ENCODE measurements at places on chromosomes 16 and 17.
A peak's percentile ranks its signal among the peaks of the same experiment; 100 is the strongest.

DNA sequence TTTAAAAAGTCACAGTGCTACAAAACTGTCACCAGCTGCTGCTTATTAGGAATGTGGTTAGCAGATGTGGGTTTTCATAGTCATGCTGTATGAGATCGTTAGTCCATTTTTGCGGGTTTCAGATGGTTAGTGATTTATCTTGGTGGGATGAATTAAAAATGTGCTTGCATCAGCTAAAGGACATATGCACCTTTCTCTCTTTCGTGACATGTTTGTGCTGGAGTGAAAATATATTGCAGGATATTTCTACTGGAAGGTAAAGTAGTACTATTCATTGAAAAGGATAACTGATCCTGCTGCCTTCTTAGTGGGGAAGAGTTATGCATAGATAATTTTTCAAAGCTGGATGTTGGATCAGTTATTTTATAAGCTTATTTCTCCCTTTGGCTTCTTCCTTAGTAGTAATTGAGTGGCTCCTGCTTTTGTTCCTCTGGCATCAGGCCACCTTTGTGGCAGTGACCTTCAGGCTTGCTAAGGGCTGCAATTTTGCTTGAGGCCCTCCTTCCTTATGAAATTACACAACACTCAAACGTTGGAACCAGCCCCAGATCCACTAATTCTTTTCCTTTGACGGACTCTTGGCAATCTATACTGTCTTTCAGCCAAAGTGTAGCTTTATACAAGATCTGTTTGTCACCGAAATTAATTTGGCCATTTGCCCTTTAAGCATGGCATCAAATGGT lies 7.5 kb upstream of the SNTB2 start:
- peak; percentile 65 for DNase-seq

DNA sequence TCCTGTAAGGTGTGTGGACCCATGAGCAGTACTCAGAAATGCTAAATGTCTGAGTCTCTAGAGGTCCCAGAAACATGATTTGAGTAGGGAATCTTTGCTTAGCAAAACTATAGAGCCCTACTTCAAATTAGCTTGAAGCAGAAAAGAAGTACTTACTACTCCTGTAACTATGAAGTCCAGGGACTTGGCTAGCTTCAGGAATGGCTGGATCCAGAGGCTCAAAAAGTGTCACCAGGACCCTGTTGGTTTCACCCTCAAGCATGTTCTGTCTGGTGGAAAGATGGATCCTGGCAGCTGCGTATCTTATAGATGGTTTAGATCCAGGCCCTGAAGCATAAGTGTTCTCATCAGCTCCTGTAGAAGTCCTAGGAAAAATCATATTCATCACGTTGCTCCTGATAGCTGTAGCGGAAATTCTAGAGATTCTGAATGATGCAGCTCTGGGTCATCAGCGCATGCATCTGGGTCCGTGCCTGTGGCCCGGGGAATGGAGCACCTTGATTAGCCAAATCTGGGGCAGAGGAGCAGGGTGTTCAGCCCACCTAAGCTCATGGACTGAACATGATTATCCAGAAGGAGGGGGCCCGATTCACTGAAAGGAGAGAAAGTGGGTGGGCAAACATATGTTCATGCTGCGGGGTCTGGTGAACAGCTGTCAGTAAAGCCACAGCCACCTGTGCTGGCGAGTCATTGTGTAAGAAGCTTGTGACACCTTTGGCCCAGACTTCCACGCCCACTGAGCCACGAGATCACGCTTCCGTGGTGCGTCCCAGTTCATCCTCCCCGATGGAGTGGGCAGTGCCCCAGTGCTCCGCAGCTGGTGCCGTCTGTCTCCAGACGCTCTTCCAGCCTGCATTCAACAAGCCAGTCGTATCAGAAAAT lies 260.6 kb downstream of the CPPED1 start:
- no peak for DNase-seq

DNA sequence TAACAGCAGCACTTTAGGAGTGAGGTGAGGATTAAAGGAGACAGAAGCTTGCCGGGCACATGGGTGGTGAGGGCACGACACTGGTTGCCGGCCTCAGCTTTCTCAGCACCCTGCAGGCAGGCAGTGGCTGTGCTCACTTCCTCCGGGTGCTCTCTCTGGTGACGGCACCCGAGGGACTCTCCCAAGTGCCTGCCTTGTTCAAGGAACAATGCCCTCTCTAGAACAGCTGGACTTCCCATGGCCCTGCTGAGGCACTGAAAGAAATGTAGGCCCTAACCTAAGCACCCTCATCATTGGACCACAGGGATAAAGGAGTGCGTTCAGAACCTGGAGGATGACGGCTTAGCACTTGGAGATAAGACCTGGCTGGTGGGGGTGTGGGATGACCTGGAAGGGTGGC lies 72.7 kb downstream of the N4BP1 start:
- DNase-seq, result no peak

DNA sequence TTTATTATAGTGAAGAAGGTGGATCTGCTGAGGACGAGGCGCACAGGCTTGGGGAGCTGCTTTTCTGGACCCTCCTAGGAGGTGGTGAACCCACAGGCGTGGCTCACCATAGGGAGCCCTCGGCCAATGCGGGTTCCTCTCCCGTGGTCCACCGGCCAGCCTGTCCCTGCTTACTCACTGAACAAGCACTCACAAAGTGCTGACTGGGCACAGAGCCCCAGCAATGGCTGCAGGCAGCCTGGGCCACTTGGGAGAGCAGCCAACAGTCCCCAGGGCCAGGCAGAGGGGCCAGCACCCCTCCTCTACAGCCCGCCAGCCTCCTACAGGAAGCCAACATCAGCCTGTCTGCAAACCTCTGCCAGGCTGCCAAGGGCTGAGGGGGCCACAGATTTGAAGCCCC lies 19.1 kb upstream of the NCBP3 start:
- peak; percentile 52 for DNase-seq

GRCh38 chr17:72657467-72658317 lies 434.8 kb downstream of the SLC39A11 start:
- DNase-seq, result no peak

DNA sequence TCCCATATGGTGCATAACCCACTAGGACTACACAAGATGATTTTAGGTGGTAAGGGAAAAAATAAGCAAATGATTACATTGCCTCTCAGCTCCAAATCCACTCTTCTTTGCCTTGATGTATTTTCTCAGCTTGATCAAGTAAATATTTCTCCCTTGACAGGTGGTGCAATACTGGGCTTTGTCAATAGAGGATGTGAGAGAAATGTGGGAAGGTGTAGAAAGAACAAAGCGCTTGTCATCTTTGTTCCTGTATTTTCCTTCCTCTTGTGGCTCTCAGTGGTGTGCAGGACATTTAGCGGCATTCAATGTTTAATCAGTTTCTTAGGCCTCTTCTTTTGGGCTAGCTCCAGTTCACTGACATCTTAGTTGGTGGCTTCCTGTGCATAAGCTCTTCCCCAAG lies 1165.8 kb upstream of the GOT2 start:
- DNase-seq, result no peak

- no peak for DNase-seq
Measured at GRCh38 chr16:23987443-23987842, 151.7 kb downstream of the PRKCB start.

DNA sequence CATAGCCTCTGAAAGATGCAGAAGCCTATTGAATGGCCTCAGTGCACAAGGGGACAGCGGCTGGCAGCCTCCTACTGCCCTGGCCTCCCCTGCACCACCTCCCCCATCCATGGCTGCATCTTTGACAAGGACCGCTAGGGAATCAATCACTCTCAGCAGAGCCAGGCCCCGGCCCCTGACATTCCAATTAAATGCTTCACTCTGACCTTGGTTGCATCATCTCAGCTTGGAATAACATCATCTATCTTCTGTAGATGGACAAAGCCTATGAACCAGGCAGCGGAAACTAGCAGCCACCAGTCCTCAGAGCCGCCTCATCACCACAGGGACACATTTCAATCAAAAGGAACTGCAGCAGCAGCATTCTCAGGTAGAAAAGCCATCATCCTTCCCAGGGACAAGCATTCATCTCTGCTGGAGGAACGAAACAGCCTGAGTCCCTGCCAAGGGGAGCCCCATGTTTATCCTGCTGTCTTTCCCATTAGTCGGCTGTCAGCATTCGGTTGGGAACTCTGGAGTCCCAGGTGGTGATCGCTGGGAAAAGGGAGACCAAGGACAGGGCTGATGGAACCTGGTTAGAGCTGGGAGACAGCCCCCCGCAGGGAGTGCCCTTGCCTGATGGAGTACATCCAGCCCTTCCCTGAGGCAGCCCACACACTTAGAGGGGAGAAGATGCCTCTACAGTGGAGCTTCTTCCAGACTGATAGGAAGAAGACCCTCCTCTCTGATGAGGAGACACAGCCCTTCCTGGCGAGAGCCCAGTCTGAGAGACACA lies 11.5 kb upstream of the TMEM132E start:
- DNase-seq, result no peak

DNA sequence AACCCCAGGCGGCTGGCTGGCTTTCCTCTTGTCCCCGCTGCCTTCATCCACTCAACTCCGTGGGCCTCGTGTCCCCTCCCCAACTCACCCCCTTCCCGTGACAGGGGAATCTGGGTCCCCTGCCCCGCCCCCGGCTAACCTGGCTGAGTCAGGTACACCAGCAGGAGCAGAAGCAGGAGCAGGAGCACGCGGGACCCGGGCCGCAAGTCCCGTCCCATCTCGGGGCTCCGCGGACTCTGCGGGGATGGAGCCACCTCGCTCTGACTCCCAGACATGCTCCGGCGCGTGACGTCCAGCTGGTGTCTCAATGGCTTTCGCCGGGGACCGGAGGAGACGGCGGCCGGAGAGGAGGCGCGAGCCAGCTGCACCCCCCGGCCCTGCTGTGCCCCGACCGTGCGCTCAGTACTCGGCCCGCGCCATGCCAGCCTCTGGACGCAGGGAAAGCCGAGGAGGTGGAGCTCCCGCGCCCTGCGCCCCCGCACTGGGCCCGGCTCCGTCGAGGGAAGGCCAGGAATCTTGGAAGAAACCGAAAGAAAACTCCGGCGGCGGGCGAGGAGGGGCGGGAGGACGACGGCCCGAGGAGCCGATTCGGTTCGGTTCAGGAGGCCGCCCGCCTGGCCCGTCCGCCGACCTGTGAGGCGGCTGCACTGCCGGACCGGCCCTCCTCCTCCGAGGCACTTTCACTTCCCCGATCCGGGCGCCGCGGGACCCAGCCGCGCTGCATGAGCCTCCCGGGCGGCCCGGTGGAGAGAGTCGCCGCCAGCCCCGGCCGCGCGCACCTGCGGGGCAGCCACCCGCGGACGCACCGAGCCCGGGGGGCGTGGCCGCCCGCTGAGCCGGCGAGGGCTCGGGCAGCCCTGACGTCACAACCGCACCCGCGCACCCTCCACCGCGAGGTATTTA lies at the start of the genes CXCL16 and ZMYND15:
CXCL16 (minus strand) TSS at position 807 of the 903 bp plus-strand sequence; CDS start at position 218, 589 bp downstream.
ZMYND15 (plus strand) TSS at position 712 of the 903 bp plus-strand sequence. CDS start 716 bp downstream, outside the sequence.
- no peak for DNase-seq

DNA sequence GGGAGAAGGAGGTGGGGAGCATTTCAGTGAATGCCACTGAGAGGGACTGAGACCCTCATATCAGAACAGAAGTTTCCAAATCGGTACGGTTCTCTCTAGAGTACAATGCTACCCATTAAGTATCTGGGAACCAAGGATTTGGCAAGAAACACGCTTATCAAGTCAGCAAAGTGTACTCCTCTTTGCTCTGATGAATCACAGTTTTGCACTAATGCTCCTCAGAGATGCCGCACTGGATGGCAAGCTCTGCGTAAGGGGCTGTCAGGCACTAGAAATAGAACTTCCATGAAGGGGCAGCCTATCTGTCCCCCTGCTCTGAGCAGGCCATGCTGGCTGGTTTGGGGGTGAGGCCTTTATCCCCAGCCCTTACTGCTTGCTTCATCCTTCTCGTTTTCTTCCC lies 4.8 kb upstream of the ABCC12 start:
- DNase-seq, result no peak

DNA sequence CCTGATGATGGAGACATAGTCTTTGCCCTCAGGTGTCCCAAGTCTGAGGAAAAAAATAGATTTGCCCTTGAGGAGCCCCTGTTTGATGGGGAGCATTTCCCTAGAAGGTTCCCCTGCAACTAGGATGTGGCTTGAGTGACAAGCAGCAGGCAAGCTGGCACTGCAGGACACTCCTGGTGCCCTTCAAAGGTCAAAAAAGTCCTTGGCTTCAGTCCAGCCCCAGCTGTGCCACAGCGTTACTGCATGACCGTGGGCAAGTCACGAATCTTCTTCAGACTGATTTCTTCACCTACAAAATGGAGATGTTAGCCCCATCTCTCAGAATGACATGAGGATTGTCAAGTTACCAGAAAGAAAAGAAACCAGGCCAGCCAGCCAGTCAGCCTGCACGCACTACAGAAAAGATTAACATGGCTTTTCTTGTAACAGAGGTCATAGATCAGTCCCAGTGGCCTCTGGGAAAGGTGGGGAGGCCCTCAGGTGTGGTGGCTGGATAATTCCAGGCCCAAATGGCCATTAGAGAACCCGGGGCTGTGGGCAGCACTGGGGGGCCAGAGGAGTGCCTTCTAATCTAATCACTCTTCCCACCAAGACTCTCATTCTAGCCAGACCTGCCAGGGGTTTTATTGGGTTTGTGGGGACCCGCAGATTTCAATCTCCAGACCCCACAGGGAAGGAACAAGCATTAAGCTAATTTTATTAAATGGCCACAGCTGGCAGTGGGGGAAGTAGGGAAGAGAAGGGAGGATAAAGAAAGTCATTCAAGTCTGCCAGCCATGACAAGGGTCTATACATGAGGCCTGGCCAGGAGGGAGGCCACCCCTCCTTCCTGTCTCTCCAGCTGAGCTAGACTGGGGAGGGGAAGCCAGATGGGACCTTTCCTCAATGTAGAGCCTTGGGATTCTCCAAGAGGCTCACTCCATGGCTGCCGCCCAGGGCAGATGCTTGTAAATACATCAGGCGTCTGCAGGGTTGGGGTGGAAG lies 9.7 kb upstream of the KIF18B start:
- no peak for DNase-seq

DNA sequence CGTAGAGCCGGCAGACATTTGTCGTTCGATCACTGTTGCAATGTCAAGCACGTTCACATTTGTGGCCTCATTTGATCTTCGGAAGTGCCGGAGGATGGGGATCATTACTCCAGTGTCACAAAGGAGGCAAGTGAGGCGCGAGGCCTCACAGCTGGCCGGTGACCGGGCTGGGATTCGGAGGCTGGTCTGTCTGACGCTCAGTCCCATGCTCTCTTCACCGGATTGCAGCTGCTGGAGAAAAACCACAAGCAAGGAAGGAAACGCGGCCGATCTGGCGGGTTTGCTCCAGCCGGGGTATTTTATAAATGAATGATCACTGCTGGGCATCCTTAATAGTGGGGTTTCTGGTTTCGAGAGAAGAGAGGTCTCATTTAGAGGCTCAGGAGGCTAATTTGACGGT lies 127.8 kb downstream of the OR1D5 start:
- DNase-seq, result no peak

DNA sequence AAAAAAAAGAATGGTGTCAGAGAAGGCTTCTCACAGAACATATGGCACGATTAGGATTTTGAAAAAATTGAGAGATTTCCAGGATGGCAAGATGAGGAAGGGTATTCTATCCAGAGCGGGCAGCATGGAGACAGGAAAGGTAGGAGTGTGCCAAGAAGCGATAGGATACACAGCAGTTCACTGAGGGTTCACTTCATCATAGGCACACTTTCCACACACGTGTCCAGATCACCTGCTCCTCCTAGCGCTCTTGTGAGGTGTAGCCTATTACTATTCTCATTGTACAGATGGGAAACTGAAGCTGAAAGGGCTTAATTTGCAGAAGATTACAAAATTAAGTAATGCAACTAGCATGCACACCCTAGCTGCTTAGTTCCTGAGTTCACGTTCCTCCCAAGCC lies 6.2 kb upstream of the ELAC2 start:
- no peak for DNase-seq

- DNase-seq, result no peak
Measured at GRCh38 chr17:343211-343610, 9.4 kb downstream of the RPH3AL start.
